ENCODE measurements at places on chromosomes 12 and 14.

GRCh38 chr12:28500373-28501024 lies 310.2 kb downstream of the CCDC91 start:
- DNase-seq: no peak

- no peak for DNase-seq
Observed at GRCh38 chr12:118560733-118561132, 184.4 kb downstream of the SUDS3 start.

GRCh38 chr12:15205341-15206010 lies 15.7 kb downstream of the RERG start:
- no peak for DNase-seq

DNA sequence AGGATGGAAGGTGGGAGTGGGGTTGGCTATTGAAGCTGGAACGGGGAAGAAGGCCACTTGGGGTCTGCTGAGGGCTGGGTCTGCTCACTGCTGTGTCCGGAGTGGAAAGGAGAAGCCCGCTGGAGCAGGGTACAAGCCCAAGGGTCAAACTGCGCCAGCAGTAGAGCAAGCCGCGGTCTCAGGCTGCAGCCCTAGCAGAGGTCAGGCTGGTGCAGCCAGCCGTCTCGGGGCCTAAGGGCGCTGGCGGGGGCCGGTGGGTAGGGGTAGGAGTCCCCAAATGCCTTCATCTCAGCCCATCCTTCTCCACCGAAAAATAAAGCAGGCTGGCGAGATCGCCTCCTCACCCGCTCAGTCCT lies 718 bp upstream of the JDP2 start:
- DNase-seq: no peak

DNA sequence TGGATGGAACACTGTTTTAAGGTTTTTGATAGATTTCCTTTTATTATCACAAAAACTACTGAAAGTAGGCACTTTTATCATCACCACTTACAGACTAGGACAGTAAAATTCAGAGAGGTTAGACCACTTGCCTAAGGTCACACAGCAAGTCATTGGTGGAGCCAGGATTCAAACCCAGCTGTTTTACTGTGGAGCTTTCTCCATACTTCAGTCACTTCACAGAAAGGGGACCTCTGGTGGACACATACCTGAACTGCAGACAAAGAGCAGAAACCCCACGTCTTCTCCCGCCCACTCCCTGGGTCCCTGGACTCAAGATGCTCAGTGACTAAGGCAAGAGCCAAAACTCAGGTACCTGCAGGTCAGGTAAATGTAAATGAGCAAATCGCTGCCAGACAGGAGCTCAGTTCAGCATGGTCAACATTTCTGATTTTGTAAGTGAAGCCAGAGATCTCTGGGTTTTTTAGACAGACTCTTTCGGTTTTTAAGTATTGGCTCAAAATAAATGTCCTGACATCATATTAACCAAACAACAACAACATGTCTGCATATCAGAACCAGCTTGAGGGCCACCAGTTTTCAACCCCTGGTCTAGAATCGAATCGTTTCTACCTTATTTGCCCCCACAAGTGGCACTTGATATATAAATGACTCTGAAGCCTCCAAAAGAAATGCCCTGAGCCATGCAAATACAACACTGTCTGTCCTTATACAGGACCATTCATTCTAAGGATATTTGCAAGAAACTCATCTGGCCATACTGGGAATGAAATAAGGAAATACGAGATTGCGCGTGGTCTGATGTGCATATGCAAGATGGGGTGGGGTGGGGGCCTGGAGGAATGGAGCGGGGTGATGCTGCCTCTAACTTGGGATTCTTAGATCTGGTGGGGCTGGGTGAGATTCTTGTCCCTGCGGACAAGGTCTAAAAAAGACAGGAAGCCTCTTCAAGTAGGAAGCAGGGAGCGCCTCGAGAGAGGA lies 110.9 kb downstream of the KSR2 start:
- peak; percentile 29 for DNase-seq

DNA sequence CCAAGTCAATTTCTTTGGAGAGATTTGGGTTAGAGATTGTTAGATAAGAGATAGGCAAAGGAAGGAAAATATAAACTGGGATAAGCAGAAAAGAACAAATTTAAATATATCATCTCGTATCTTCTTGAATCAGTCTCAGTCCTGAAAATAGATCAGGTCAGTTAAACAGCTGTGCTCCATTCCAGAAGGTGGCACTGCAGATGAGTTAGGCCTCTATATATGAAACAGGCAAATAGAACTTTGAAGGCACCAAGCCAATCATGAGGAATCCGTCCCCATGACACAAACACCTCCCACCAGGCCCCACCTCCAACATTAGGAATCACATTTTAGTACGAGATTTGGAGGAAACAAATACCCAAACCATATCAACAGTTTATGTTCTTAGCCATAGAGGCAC lies 605.5 kb upstream of the USP15 start:
- no peak for DNase-seq

DNA sequence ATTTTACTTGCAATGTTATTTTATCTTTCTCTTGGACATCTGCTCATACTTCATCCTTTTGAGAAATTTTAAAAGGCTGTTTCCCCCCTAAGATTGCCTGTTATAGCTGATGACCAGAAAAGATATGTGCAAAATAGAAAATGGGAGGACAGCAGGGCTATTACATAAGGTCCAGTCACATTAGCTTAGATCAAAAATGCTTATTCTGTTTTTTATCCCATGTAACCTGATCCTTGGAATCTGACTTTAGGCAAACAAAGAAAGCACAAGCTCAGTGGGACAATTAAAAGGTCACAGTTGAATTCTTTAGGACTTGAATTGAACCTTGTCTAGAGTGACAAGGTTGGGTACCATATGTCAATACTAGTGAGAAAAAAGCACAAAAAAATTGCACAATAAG lies 65.1 kb upstream of the TRHDE start:
- DNase-seq: no peak

GRCh38 chr14:81127785-81128184 lies 93.0 kb downstream of the GTF2A1 start:
- DNase-seq: no peak

GRCh38 chr12:31119803-31120211 lies 46.1 kb downstream of the DDX11 start:
- no peak for DNase-seq

DNA sequence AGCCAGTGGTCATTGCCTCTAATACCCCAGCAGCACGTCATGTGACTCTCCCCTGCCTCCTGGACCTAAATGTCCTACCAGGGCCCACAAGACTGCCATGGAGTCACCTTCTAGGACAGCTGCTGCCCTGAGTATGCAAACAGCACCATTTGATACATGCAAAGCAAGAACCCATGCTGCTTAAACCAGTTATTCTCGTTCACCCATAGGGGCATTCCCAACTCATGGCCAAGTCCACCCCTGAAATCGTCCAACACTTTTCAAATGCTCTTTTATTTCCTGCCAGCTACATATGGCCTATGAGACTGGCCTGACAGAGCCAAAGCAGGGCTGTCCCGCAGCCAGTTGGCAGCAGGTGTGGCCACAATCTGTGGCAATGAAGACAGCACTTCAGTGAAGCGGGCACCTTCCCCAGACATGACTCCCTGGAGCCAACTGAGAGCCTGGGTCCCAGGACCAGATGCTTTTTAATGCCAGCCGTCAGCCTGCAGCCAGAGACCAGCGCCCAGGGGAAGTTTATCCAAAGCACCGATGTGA lies 99.9 kb downstream of the BCAT1 start:
- no peak for DNase-seq

GRCh38 chr12:57989838-57990237 lies 48.5 kb downstream of the ATP23 start:
- DNase-seq: no peak

- no peak for DNase-seq
Observed at GRCh38 chr14:34655959-34656358, 26.0 kb upstream of the SNX6 start.

DNA sequence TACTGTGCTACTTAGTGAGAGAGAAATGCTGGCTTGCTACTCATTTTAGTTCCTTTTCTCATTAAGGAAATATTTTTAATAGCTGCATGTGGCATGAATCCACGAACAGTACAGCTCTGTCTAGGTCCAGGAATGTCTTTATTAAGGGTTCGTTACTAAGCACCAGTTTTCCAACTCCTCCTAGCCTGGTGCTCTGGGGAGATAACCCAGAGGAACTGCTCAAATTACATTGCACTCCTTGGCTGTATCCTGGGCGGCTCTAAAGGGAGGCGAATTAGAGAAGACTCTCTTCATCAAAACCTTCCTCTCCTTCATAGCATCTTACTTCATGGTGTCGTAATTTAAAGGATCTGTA lies 101.3 kb downstream of the PPM1A start:
- DNase-seq: no peak

DNA sequence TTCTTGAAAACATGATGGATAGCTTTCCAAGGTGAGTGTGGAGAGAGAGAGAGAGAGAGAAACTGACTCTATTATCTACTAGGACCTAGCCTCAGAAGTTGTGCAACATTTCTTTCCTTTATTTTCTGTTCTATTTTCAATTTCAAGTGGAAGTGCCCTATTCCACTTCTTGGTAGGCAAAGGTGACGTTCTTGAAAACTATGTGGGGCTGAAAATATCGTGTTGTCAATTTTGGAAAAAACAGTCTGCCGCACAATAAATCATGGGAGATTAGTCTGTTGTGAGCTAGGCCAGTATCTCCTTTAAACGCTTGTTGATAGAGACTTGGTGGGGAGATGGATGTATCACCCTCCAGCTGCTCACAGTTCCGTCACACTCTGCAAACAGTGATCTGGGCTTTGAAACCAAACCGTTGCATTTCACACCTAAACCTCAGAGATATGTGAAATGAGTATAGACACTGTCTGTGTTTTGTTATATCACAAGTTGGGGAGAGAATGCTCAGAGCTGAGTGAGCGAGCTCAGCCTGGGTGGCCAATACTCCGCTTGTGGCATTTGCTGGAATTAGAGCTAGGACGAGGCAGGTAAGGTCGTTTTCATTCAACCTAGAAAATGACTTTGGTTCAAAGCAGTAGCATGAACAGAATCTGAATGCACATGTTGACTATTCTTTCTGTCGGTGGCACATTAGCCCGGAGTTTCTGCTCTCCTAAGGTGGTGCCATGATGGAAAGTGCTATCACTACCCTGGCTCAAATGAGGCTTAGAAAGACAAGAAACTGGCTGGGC lies 75.1 kb upstream of the ST8SIA1 start:
- DNase-seq: no peak

DNA sequence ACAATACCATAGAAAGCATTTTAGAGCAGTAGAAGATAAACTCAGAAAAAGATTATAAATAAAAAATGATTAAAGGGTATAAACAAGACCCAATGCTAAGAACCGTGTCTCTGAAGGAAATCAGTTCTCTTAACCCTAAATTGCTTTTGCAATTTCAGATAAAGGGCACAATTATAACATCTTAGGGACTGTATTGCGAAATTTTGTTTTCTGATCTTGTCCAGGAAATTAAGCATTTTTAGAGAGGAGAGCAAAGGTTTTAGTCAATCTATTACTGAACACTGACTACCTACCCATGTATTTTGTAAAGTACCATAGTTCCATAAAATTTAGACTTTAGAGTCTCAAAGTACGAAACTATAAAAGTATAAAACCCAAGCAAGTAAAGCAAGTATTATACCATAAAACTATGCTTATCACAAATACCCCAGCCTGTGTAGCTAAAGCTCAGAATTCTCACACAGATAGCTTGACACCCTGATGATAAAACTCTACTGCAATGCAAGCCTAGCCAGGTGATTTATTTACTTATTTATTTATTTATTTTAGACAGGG lies 6.8 kb upstream of the CHPT1 start:
- DNase-seq: no peak

GRCh38 chr14:61188978-61189808 lies 91.9 kb downstream of the TMEM30B start:
- DNase-seq: no peak

GRCh38 chr14:97275276-97275675 lies 478.1 kb downstream of the VRK1 start:
- no peak for DNase-seq

DNA sequence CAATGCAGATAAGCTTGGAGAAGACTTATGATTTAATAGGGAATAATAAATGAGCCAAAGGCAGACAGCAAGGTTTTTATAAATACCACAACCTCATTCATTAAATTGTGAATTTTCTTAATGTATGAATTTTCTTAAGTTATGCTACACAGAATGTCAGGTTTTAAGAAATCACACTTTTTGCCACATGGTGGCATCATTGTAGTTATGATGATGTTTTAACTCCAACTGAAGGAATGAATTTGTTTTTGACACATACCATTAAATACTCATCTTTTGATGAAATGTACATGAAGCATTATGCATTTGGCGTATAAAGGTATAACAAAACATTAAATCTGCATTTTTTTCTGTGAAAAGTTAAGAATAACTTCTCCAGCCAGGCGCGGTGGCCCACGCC lies 524.1 kb upstream of the FBXO33 start:
- DNase-seq: no peak

DNA sequence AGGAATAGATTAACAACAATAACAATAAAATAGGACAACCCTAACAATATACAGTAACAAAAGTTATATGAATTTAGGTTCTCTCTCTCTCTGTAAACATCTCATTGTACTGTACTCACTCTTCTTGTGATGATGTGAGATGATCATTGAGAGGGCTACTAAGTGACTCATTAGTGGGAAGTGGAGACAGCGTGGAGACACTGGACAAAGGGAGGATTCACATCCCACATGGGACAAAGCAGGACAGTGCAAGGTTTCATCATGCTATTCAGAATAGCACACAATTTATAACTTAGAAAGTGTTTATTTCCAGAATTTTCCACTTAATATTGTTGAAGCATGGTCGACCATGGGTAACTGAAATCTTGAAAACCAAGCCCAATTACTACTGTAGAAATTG lies 26.0 kb upstream of the SPATA7 start:
- no peak for DNase-seq

- no peak for DNase-seq
Observed at GRCh38 chr14:96164861-96165490, 39.7 kb upstream of the BDKRB2 start.

DNA sequence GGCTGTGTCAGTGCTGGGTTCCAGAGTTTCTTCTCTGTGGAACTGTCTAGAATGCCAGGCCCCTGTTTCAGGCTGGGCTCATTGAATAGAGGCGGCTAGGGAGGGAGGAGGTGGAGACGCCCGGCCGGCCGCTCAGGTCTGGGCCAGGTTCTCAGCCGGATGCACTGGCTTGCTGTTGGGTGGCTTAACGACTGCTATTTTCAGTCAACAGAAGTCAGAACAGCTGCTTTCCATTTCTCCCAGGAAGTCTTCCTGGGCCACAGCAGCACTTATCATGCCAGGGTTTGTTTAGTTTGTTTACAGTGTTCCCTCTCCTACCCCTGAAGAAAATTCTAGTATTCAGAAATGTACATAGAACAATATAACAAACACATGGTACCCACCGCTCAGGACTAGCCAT lies 26.0 kb upstream of the VPS37B start:
- DNase-seq: no peak

DNA sequence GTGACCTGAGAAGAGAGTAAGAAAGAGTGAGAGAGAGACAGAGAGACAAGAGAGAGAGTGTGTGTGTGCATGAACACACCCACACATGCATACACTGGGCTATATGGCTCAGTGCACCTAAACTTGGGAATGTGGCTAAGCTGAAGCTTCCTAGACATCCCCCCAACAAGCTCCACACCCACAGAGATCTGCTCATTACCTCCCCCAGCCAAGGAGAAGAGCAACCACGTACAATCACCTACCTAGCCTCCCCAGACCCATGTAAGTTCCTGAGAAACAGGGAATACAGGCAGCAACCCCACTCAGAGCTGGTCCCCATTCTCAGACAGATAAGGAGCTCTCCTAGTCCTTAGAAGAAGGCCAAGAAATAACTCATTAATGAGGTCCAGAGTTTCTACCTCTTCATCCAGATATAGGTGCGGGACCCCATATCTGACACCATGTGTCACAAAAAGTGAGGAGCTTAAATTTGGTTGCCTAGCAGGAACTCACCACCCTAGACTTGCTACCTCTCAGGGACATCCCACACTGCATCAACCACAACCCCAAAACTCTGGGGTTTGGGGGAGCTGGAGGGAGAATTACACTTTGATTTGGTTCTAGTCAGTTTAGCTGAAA lies 9.9 kb downstream of the AJUBA start:
- no peak for DNase-seq
